ENCODE measurements at places on chromosomes 5 and 9.

DNA sequence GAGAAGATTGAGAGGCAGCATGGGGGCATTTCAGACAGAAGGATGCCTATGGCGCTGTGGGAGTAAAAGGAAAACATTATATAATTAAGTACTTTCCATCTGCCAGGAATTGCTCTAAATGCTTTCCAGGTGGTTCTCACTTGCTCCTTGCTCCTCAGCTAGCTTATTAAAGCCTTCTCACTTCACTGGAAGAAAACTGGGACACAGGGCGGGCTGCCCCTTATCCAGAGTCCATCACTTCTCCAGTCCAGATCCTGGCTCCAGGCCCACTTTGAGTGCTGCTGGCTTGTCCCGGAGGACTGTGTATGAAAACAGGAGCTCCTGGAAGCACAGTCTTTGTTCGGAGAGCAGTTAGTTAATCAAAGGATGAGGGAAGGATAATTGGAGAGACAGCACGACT lies 409.9 kb upstream of the ADAMTS16 start:
- DNase-seq, result no peak

GRCh38 chr9:21668516-21668915 lies 133.9 kb upstream of the MTAP start:
- no peak for DNase-seq

- DNase-seq, result no peak
Observed at GRCh38 chr5:178625679-178626483, 969 bp downstream of the CLK4 start.

DNA sequence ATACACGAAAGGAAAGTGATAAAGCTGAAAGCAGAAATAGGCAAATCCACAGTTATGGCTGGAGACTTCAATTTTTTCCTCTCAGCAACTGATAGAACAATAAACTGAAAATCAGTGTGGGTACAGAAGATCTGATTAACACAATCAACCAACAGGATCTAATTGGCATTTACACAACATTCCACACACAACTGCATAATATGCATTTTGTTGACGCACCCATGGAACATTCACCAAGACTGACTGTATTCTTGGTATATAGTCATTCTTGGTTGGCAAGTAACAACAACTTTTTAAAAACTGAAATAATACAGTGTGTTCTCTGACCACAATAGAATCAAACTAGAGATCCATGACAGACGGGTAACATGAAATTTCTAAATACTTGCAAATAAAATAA lies 218.7 kb upstream of the S1PR3 start:
- DNase-seq, result no peak
